ENCODE measurements at places on chromosomes 2 and 18.

- DNase-seq: no peak
Observed at GRCh38 chr2:23617811-23618215, 232.8 kb downstream of the KLHL29 start.

DNA sequence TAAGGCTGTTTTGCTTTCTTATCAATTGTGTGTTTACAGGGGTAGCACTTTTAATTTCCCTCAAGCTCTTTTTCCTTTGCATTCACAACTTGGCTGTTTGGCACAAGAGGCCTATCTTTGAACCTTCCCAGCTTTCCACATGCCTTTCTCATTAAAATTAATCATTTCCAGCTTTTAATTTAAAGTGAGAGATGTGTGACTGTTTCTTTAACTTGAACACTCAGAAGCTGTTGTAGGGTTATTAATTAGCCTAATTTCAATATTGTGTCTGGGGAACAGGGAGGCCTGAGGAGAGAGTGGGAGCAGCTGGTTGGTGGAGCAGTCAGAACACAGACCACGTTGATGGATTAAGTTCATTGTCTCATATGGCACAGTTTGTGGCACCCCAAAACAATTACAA lies 4.7 kb downstream of the ASB1 start:
- DNase-seq: no peak

DNA sequence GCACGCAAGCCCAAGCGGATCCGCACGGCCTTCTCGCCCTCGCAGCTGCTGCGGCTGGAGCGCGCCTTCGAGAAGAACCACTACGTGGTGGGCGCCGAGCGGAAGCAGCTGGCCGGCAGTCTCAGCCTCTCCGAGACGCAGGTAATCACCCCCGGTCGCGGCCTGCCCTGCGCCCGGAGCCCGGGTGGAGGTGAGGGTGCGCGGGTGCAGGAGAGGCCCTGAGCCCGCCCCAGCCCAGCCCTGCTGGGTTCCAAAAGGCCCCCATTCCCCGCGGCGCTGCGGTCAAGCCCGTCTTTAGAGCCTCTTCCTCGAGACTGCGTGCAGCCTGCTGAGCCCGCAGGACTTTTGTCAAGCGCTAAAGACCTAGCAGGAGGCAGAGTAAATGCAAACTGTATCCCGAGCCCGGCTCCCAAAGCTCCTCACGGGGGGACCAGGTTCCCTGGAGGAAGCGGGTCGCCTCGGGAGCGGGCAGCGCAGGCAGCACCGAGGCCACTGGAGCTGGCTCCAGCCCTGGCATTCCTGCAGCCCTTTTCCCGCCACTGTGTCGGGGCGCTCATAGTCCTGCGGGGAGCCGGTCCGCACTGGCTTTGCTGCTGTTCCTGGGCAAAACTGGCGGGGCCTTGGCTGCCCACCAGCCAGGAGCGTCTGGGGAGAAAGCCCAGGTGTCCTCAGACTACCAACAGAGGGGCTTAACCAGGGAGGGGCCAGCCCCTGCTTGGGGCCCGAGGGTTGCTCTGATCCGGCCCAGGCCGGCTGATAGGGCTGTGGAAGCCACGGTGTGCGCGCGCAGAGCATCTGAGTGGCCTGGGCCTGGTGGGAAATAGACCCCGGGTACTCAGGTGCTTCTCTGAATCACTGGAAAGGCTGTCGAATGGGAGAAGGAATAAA lies 7.3 kb downstream of the EMX1 start:
- no peak for DNase-seq

DNA sequence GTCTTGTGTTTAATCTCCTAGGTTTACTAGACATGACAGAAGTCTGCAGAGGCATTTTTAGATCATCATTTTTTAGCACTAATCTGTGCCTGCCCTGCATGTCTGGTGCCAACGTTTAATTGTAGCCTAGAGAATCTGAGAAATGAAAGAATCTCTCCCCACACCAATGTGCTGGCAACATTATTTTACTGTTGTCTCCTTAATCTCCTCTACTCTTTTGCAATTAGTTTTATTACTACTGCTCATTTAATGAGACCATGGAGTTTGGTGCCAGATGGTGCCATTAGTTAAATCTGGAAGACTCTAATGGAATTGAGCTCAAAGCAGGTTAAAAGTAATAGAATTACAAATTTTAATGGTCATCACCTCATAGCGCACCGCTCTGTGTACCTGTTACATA lies 4.0 kb upstream of the SPP2 start:
- DNase-seq: no peak

- DNase-seq: no peak
Observed at GRCh38 chr18:64273724-64274123, 124.8 kb upstream of the LINC00305 start.

GRCh38 chr18:58549814-58550339 lies 79.0 kb downstream of the ALPK2 start:
- no peak for DNase-seq

GRCh38 chr18:42437646-42438045 lies 482.6 kb downstream of the PIK3C3 start:
- DNase-seq: no peak

DNA sequence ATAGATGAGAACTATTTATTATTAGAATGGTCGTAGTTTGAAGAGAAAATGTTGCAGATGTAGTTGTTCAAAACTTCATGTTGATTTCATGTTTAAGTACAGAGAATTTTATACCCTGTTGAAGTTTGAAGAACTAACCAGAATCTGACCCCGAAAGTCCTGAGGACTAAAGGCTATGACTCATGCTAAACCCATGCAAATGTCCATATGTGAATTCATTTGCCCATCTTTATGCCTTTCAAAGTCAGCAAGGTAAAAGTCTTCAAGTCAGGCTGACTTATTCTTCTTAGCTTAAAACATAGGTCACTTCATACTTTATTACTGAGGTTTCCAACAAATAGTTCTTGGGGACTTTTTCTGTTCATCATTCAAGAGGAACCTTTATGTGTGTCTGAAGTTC lies 185.5 kb downstream of the CCDC85A start:
- DNase-seq: no peak

DNA sequence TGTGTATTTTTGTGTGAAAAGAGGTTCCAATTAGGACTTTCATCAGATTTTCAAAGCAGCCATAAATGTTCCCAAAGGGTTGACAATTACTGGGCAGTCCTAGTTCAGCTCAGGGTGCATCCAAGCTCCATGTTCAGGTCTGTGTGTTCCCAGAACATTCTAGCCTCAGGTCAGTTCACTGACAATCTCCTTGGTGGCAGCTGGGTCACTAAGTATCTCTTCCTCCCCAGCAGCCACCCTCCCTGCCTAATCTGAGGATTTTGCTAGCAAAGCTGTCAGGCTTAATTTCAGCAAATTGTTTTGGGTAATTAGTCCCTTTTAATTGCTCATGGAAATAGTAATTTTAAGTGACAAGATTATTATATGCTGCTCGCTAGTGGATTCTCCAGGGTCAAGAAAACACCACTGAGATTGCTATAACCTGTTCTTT lies 29.8 kb downstream of the UPP2 start:
- no peak for DNase-seq

- DNase-seq: no peak
Observed at GRCh38 chr2:109519513-109519912, 94.3 kb downstream of the SEPTIN10 start.

GRCh38 chr2:117982376-117983033 lies 31.4 kb downstream of the CCDC93 start:
- no peak for DNase-seq

- DNase-seq: no peak
Observed at GRCh38 chr2:157620956-157621355, 7.7 kb downstream of the ACVR1C start.

DNA sequence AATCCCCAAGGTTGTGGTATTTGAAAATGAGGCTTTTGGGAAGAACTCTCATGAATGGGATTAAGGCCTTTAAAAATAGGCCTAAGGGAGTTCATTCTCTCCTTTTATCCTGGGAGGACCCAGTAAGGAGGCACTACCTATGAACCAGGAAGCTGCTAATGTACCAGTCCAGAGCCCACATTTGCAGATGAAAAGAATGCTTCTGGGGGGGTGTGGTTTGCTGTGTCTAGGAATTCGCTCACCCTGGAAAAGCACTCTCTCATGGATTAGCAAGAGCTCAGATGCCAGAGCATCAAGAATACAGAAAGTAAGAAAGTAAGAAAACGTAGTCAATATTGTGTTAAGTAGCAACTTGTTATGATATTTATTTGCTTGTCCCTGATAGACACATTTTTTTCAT lies 785.7 kb upstream of the GYPC start:
- no peak for DNase-seq

DNA sequence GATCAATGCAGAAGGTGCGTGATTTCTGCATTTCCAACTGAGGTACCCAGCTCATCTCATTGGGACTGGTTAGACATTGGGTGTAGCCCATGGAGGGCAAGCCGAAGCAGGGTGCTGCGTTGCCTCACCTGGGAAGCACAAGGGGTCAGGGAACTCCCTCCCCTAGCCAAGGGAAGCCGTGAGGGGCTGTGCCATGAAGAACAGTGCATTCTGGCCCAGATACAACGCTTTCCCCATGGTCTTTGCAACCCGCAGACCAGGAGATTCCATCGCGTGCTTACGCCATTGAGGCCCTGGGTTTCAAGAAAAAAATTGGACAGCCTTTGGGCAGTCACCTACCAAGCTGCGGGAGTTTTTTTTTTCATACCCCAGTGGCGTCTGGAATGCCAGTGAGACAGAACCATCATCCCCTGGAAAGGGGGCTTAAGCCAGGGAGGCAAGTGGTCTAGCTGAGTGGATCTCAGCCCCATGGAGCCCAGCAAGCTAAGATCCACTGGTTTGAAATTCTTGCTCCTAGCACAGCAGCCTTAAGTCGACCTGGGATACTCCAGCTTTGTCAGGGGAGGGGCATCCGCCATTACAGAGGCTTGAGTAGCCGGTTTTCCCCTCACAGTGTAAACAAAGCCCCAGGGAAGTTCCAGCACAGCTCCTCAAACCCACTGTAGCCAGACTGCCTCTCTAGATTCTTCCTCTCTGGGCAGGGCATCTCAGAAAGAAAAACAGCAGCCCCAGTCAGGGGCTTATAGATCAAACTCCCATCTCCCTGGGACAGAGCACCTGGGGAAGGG lies 21.7 kb downstream of the TFPI start:
- DNase-seq: no peak

GRCh38 chr2:180733330-180733729 lies 247.1 kb upstream of the UBE2E3 start:
- no peak for DNase-seq

GRCh38 chr18:11468617-11469016 lies 140.8 kb upstream of the SLC35G4 start:
- no peak for DNase-seq

- DNase-seq: no peak
Observed at GRCh38 chr2:124501575-124502152, 476.6 kb downstream of the CNTNAP5 start.

- DNase-seq: no peak
Observed at GRCh38 chr2:15149063-15149462, 412.1 kb downstream of the NBAS start.

DNA sequence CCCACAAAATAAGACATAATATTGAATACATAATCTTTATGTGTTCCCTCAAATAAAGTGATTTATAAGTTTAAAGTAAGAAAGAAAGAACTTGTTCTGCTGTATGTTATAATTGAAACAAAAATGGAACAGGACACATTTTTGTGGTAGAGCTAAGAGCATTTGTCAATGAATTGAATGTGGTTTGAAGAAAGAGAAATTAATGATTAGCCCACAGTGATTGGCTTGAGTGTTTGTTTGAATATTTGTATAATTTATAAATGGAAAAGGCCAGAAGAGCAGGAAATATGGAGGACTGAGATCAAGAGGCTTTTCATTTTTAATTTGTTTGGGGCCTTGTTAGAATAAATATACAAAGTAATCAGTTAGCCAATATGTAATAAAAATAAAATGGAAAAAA lies 395.1 kb upstream of the CDH19 start:
- DNase-seq: no peak

Data from activated T-helper 1 cell treated with anti-CD3 and anti-CD28 coated beads, Interleukin-2, amount 50 U/mL, for 16 hours (primary cell).